Stimulated activated CD8-positive, alpha-beta memory T cell treated with anti-CD3 and anti-CD28 coated beads, Interleukin-7, amount 100 ng/mL, for 48 hours (primary cell): ENCODE measurements at places on chromosomes 6 and 20.
A peak's percentile ranks its signal among the peaks of the same experiment; 100 is the strongest.

- DNase-seq = peak; percentile 69
Measured at GRCh38 chr6:87909849-87910248, 137.8 kb upstream of the SPACA1 start.

- no peak for DNase-seq
Measured at GRCh38 chr6:135731116-135731515, 120.4 kb upstream of the PDE7B start.

DNA sequence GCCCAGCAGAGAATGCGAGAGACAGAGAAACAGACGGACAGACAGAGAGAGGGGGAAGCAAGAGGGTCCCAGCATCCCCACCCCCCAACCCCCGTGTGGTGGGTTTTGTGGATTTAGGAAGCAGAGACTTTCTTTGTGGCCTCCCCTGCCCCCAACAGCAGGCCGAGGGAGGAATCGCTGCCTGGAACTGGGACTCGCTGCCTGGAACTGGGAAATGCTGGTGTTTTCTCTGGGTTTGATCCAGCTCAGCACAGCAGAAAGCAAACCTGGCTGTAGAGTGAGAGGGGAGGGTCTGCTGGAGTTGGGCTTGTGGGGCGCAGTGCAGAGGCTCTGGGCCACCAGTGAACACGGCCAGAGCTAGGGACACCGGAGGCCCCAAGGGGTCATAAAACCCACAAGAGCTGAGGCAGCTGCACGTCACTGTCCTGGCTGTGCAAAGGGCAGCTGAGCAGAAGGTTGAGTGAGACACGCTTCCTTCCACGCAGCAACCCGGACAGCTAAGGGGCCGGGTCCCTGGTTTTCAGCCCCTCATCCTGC lies 181.8 kb downstream of the TAF4 start:
- DNase-seq = no peak

GRCh38 chr6:50905297-50905696 lies 86.6 kb downstream of the TFAP2B start:
- no peak for DNase-seq

- no peak for DNase-seq
Measured at GRCh38 chr6:116497113-116497676, 14.2 kb upstream of the CALHM5 start.

DNA sequence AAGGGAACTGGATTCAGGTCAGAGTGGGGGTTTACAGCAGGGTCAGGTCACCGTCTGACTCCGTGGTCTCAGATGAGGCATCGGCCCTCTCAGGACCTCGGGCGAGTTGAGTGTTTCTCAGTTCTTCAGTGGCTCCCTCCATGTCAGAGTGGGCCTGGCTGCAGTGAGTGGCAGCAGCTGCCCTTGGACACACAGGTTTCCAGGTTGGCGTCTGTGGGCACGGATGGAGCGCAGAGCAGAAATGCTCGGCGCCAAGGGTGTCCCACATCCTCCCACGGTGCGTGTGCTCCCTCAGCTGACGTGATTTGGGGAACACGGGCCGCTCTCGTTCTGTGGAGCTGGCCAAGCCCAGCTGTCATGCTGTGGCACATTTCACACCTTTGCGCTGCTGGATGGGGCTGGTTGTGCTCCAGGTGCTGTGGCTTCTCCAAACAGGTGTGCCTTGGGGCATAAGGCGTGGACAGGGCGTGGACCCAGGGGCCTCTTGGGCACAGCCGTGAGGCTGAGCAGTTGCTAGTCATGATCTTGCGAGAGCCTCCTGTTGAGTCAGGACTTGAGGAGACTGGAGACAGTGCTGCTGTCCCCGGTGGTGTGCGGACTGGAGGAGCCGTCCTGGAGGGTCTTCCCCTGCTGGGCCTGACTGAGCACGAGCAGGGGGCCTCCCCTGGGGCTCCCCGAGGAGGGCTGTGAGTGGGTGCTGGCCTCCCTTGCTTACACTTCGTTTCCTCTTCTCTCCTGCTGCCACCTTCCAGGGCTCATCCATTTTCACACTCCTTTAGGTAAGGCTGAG lies 9.5 kb upstream of the DNAJC5 start:
- no peak for DNase-seq

- no peak for DNase-seq
Measured at GRCh38 chr6:30450548-30450908, 38.8 kb upstream of the HLA-E start.

DNA sequence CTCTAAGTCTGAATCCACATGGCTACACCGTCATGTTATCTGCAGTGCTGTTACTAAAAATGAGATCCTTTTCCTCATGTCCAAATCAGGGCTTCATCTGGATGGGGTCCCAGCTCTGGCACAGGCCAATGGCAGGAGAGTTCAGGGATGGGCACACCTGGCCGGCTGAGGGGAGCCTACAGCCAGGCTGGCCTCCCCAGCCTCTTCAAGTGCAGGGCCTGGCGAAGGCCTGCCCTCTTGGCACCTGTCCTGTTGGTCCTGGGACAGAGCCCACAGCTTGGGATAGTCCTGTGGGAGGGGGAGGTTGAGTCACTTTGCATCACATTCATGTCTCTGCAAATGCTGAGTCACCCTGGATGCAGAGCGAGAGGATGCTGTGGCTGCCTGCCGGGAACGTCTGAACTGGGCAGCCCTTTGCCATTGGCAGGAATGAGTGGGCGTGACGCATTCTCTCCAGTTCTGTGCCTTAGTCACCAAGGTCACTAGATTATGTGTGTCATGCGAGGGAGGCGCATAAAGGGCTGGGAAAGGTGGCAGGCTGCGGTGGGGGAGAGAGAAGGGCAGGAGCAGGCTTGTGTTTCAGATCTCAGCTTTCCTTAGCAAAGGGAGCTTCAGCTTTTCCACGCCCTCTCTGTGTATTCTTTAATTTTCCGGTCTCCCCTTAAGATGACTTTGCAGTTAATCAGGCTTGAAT lies 223.2 kb upstream of the ECI2 start:
- no peak for DNase-seq

- DNase-seq = no peak
Measured at GRCh38 chr6:168310945-168311344, 8.6 kb downstream of the DACT2 start.

DNA sequence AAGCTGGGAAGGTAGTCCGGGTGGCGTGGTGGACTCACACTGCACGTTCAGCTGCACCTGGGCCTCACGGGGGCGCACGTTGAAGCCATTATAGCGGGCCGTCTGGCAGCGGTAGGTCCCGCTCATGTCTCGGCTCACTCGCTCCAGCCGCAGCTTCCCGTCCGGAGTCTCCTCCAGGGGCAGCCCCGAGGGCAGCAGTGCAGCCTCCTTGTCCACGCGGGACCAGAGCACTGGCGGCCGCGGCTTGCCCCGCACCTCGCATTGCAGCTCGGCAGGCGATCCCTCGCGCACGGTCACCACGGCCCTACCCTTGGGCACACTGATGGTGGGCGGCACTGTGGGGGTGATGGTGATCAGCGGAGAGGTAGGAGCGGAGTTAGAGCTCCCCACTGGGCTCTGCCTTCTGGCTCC lies 47.6 kb downstream of the MDGA1 start:
- DNase-seq = no peak

- DNase-seq = no peak
Measured at GRCh38 chr6:132484680-132485018, 28.3 kb downstream of the STX7 start.

- DNase-seq = no peak
Measured at GRCh38 chr6:145141572-145141971, 593.7 kb downstream of the EPM2A start.

DNA sequence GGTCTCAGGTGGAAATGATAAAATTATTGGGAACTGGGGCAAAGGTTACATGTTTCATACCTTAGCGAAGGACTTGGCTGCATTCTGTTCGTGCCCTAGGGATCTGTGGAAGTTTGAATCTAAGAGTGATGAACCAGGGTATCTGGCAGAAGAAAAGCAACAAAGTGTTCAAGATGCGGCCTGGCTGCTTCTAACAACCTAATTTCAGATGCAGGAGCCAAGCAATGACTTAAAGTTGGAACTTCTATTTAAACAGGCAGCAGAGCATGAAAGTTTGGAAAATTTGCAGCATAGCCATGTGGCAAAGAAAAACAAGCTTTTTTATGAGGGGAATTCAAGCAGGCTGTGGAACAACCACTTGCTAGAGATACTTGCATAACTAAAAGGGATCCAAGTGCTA lies 73.5 kb downstream of the CD24 start:
- DNase-seq = no peak

- DNase-seq = no peak
Measured at GRCh38 chr6:7692453-7692784, 33.5 kb upstream of the BMP6 start.

- DNase-seq = no peak
Measured at GRCh38 chr6:83270971-83271719, 78.0 kb downstream of the RWDD2A start.

GRCh38 chr6:148965287-148965686 lies 218.5 kb downstream of the UST start:
- no peak for DNase-seq

- no peak for DNase-seq
Measured at GRCh38 chr6:20812776-20813175, 278.5 kb downstream of the CDKAL1 start.

DNA sequence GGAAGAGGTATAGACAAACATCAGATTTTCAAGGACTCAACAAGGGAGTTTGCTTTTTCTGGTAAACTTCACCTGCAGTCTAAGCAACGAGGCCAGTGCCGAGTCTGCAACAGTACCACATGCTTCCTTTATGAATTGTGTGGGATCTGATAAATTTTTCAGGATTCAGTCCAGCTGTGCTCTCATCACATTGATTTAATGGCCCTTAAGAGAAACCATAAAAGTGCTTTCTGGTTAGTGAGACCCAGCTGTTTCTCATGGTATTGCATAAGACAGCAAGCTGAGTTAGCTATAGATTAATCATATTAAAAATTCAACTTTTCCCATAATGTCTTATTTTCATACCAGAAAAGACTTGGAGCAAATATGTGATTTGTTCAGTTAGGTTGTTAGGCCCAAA lies 291.4 kb downstream of the CENPW start:
- no peak for DNase-seq

- DNase-seq = no peak
Measured at GRCh38 chr6:22888163-22888752, 318.9 kb downstream of the HDGFL1 start.

GRCh38 chr20:18011951-18012645 lies 43.3 kb downstream of the MGME1 start:
- DNase-seq = no peak

DNA sequence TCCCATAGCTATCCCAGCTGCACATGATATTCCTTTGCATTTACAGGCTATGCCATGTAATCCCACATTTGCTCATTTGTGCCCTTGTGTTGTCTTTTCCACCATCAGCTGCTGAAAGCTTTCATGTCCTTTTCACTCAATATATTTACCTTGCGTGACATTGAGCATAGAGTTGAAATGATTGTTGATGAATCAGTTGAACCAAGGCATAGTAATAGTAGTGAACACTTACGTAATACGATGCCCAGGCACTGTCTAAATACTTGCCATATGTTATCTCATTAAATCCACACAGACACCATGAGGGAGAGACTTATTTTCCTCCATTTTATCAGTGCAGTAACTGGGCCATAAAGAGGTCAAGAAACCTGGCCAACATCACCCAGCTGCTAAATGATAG lies 13.1 kb downstream of the RNF8 start:
- DNase-seq = no peak

GRCh38 chr6:130981409-130981808 lies 81.6 kb downstream of the EPB41L2 start:
- DNase-seq = no peak

DNA sequence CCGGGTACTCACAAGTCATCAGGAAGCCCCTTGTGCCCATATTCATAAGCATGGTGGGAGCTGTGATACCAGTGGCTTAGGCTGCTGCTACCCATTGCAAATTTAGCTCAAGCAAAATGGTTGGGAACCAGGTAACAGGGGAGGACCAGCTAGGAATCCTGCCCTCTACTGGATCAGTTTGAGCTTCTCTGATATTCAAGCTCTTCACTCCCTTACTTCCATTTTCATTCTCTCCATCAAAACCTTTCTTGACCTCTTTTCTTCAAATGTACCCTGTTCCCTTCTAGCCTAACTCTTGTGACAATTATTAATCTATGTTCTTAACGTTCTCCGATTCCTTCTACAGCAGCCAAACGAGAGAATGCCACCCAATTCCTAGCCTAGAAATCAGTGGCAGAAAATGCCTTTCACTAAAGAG lies 9.7 kb downstream of the NOL7 start:
- no peak for DNase-seq

DNA sequence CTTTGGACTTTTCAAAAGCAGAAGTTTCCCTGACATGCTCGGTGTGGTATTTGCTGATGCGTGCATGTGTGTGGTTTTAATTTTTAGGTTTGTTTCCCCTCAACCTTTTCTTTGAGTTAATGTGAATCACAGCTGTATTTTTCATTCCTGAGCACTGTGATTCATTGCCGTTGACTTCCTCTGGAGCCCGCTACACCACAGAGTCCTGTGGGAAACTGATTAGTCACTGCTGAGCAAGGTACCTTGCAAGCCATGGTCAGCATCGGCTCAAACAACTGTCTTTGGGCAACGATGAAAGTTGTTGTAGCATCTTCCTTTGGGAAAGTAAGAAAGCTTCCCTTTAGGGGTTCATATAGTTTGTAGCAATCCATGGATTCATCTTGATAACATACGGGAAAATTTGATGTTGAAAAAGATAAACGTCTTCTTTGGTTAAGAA lies 57.5 kb downstream of the RIN2 start:
- DNase-seq = no peak

DNA sequence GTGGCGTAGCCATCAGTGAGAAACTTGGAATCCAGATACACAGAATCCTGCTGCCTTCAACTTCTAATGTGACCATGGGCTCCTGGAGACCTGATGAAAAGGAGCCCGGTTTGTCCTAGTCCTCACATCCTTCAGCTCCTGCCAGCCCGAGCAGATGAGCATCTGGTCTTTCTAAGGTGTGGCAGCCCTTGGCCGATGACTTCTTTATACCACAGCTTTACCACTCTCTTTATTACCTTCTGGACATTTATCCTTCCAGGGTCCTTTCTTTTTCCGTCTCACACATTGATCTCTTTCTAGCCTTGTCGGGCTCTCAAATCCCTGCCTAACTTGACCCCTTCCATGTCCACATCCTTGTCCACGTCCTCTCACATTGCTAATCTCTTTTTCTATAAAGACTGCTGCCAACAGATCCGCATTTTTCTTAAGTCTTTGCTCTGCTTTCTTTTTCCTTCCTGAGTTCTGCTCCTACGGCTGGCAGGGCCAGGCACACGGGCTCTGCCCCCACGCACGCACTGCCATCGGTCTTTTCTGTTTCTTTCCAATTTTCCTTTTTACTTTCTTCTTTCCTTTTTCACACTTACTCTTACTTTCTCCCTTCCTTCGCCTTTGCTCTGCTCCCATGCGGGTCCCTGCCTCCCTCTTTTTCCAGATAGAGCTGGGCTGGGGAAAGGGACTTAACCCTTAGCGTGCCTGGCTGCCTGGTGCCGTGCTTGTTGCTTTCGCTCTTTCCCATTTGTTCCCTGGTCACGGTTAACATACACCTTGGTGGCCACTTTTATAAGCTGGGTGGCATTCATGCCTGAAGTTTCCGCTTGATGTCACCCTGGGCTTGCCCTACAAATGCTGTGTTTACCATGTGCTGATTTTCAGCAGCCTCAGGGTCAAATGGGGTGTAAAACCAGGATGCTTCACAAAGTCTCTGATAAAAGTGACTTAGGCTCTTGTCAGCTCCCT lies 9.4 kb upstream of the GMPR start:
- DNase-seq = no peak

GRCh38 chr6:7479801-7480266 lies 61.6 kb upstream of the DSP start:
- no peak for DNase-seq

GRCh38 chr6:73537677-73538076 lies 16.8 kb upstream of the EEF1A1 start:
- no peak for DNase-seq

GRCh38 chr20:5212907-5213487 lies 86.2 kb downstream of the CDS2 start:
- no peak for DNase-seq

- no peak for DNase-seq
Measured at GRCh38 chr6:115891111-115891669, 169.5 kb downstream of the FRK start.
